ENCODE measurements at places on chromosomes 5 and 9.

DNA sequence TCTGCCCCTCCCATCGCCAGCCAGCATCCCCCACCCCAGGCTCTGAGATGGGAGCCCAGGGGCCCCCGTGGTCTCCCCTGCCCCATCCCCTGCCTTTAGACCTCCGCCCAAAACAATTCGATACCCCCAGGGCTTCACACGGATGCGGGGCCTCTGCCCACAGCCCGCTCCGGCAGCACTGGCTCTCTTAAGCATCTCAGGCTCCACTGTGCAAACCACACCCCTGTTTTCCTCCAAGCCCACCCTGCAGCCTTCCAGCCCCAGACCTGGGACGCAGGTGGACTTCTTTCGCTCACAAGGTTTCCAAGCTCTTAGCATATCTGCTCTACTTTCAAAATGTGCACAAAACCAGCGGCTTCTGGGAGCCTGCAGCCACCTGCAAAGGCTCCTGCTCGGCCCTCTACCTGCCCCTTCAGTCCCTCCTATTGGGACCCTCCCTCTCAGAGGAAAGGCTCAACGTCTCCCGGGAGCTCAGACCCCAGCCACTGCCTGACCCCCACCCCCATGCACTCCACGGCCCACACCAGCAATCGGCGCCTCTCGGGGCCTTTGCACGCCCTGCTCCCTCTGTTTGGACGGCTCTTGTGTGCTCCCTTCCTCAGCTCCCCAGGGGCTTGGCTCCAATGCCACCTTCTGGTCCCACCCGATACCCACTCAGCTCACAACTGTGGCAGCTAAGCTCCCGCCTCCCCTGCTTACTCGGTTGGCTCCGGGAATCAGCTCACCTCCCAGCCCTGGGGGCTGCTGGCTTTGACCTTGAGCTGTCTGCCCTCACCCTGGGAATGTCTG lies 918 bp upstream of the SLC9A3 start:
- no peak for DNase-seq

- DNase-seq: peak; percentile 95
Measured at GRCh38 chr5:74167206-74167929, 473.2 kb downstream of the ENC1 start.

- DNase-seq: no peak
Measured at GRCh38 chr5:101605700-101606099, 690.4 kb downstream of the SLCO4C1 start.

- no peak for DNase-seq
Measured at GRCh38 chr9:77826116-77826515, 178.0 kb upstream of the GNA14 start.

DNA sequence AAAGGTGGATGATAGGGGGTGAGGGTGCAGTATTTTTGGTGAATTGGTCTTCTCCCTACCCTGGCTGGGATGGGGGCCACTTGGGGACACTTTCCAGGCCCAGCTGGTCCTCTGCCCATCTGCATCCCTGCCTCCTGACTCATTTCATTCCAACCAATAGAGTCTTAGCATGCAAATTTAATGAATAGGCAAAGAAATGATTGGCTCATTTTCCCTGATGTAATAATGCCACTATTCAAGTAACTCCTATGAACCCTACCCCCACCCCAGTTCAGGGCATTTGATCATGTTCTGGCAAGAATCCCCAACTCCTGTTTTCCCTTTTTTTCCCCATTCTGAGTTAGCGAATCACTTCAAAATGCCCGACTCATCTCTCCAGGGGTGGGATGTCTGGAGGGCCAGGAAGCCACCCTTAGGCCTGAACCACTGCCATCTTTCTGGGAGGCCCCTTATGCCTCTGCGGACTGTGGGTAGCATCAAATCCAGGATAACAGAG lies 56.7 kb downstream of the PCDH1 start:
- DNase-seq: peak; percentile 66

GRCh38 chr5:157659868-157660660 lies 7.8 kb upstream of the SOX30 start:
- no peak for DNase-seq

DNA sequence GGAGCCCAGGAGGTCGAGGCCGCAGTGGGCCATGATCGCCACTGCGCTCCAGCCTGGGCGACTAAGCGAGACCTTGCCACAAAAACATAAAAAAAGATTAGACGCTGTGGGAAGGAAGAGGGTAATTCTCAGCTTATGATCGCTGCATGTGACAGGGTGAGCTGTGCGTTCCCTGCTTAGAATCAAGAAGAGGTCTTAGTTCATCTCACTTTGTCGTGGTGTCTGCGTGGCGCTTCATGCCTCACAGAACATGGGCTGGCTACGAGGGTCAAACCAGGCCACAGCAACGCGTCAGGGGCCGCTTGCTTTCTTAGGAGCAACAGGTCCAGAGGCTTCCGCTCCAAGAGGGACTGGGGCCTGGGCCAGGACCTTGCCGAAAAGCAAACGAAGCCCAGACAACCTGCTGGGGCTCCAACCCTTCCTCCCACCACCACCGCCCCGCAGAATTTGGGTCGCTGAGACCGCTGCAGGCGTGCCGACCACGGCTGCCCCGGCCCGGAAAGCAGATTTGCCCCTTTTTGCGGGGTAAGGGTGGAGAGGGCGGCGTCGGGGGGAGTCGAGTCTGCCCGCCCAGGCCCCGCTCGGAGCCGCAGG lies 10.0 kb upstream of the GRIN1 start:
- peak; percentile 28 for DNase-seq

DNA sequence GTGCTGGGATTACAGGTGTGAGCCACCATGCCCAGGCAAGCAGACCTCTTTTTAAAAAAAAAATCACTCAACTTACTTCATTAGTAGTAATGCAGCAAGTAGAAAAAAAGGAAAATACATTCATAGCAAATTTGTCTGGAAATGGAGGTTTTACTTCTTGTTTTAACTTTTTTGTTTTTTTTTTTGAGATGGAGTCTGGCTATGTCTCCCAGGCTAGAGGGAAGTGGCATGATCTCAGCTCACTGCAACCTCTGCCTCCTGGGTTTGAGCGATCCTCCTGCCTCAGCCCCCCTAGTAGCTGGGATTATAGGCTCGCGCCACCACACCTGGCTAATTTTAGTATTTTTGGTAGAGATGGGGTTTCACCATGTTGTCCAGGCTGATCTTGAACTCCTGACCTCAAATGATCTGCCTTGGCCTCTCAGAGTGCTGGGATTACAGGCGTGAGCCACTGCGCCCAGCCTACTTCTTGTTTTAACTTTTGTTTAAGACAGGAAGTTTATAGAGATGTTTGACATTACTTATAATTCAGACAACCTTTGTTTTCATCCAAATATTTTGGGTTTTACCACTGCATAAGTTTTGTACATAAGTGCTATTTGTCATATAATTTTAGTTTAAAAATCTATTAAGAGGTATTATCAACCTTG lies 26.5 kb downstream of the UBE2R2 start:
- no peak for DNase-seq

Measured in ELR (cell line).